ENCODE measurements at places on chromosomes 5 and 9.

DNA sequence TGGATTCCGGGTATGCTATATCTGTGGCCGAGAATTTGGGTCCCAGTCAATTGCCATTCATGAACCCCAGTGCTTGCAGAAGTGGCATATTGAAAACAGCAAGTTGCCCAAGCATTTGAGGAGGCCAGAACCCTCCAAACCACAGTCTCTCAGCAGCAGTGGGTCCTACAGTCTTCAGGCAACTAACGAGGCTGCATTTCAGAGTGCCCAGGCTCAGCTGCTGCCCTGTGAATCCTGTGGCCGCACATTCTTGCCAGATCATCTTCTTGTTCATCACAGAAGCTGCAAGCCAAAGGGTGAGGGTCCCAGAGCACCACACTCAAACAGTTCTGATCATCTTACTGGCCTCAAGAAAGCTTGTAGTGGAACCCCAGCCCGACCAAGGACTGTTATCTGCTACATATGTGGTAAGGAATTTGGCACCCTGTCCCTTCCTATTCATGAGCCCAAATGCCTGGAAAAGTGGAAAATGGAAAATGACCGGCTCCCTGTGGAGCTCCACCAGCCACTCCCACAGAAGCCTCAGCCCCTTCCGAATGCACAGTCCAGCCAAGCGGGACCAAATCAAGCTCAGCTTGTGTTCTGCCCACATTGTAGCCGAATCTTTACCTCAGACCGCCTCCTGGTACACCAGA lies 23.0 kb downstream of the ZNF474 start:
- DNase-seq = no peak

DNA sequence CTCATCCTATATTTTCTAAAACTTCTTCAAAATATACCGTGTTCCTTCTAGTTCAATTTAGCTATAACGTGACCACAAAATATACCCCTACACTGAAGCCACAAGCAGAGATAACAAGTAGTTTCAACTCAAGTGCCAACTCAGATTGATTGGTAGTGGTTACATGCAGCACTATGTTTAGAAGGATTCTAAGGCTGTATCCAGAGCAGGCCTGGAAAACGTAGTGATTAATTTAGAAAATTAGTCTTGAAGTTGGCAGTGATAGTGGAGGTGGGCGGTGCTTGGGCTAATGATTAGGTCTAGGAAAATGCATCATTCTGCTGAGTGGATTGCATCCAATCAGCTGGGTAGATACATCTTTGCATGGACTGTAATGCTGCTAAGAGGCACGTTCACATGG lies 61.5 kb downstream of the MAMDC2 start:
- no peak for DNase-seq

- DNase-seq = no peak
Measured at GRCh38 chr9:19757745-19758144, 31.1 kb downstream of the SLC24A2 start.

DNA sequence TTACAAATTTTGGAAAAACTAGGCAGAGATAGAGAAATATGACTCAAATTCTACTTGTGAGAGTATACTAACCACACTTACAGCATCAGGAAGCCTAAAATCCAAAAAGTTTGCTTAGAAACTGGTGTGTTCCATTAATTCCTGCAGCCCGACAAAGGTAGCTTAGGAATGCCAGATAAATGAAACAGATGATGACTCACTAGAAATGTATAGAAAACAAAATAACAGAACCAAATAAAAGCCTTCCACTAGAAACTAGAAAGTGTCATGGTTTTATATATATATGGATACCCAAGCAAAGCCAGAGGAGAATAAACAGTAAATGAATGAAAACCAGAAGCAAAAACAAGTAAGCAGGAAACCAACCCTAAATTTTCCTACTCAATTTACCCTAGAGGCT lies 272.2 kb upstream of the PRDM9 start:
- DNase-seq = no peak

DNA sequence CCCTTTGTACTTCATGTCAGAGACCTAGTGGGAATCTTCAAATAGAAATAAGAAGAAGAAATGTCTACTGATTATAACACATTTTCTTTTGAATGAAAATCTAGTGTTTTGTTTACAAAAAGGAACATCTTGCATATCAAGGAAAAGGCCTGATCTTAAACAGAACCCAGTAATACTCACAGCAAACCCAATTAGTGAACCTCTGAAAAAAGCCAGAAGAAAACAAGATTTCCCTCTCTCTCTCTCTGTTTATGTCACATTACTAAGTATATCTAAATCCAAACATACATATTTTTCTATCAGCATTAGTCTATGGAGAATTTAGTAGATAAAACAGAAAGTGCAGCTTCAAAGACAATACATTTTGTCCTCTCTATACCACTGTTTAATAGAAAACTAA lies 457.9 kb downstream of the NR2F1-AS1 start:
- no peak for DNase-seq

DNA sequence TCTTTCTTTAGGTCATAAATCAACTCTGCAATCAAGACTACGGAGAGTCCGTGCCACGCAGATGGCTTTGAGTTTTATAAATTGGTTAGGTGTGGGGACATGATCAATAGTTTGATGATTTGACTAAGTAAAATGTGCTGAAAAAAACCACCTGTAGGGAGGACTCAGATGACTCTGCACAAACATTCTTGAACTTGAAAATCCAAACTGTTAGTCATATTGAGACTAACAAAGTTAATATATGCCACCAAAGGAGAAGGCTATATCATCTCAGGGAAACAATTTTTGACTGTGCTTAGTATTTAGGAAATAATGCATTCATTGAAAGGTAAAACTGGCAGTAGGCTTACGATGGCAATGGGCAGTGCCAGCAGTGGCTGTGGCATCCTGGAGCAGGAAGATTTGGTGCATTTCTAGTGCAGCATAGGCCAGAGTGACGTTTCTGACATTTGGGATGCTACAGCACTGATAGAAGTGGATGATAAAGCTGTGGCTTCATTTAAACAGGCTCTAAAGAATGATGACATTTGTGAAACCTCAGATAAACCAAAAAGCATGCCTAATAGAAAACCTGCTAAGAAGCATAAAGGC lies 291.1 kb downstream of the MLLT3 start:
- no peak for DNase-seq

DNA sequence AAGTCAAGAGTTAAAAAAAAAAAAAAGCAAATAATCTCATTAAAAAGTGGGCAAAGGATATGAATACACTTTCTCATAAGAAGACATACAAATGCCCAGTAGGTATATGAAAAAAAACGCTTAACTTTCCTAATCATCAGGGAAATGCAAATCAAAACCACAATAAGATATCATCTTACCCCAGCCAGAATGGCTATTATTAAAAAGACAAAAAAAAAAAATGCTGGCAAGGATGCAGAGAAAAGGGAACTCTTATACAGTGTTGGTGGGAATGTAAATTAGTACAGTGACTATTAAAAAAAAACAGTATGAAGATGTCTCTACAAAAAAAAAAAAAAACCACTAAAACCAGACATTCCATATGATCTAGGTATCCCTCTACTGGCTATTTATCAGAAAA lies 79.4 kb downstream of the LPAR1 start:
- DNase-seq = no peak

GRCh38 chr9:18237776-18238175 lies 236.2 kb upstream of the ADAMTSL1 start:
- no peak for DNase-seq

- peak; percentile 37 for DNase-seq
Measured at GRCh38 chr5:56829137-56829908, 14.0 kb downstream of the MAP3K1 start.

DNA sequence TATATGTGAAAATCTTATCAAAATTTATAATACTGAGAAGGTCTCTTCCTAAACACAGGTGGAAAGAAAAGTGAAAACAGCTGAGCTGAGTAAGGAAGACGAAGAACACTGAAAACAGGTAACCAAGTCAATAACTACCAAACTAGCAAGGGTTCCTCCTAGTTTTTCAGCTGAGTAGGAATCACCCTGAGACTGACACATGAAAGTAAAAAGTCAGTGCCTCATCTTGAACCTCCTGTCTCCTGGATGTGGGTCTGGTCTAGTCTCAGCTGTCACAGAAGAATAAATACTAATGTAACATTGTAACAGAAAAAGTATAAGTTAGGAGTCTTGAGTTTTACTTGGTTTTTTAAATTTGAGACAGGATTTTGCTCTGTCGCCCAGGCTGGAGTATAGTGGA lies 121.0 kb downstream of the MEF2C start:
- no peak for DNase-seq
